ENCODE measurements at places on chromosomes 16 and 17.

DNA sequence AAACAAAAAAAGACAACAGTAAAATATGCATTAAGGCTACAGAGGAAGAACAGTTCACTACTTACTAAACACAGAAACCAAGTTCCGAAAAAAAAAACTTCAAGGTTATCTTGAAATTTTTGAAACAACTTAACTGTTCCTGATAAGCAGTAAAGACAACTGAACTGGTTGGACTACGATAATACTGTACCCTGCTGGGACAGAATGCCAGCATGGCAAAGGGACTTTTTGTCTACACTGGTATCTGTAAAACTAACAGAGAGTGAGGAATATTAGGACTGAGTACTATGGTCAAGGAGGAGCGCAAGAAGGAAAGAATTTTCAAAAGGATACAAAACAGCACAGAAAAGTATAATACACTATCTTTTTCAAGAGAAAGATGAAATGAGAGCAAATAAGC lies 19.8 kb downstream of the SETD6 start:
- no peak for DNase-seq

DNA sequence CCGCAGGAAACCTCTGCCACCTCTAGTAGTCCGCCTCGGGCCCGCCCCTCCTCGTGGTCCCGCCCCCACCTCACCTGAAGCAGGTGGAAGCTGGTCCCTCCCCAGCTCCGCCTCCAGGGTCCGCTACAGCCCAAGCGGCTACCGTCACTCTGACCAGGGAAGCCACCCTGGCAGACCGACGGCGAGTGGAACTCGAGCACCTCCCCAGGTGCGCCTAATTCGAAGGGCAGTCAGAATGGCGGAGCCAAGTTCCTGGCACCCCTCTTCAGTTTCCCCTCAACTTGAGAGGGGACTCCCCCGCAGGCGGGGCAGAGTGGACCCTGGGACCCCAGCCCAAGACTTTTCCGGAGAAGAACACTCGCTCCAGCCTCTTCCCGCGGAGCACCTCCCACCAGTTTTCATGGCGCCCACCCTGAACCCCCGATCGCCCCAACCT lies 507 bp downstream of the FHOD1 start:
- no peak for DNase-seq

GRCh38 chr17:41772218-41772585 lies 14.3 kb downstream of the JUP start:
- DNase-seq = no peak

- peak; percentile 49 for DNase-seq
Measured at GRCh38 chr17:77472468-77473310, 331.9 kb downstream of the SEC14L1 start.
